ENCODE measurements at places on chromosomes 12 and 14. TPM values are rescaled to one million over a fixed set of nuclear protein-coding genes. Genes with fewer than 3 reads are reported as not detected.
A peak's percentile ranks its signal among the peaks of the same experiment; 100 is the strongest.

- DNase-seq = no peak
Measured at GRCh38 chr14:92386637-92387036, 63.7 kb downstream of the SLC24A4 start.

- DNase-seq = no peak
Measured at GRCh38 chr12:76876696-76877229, 2.1 kb downstream of the CSRP2 start.

DNA sequence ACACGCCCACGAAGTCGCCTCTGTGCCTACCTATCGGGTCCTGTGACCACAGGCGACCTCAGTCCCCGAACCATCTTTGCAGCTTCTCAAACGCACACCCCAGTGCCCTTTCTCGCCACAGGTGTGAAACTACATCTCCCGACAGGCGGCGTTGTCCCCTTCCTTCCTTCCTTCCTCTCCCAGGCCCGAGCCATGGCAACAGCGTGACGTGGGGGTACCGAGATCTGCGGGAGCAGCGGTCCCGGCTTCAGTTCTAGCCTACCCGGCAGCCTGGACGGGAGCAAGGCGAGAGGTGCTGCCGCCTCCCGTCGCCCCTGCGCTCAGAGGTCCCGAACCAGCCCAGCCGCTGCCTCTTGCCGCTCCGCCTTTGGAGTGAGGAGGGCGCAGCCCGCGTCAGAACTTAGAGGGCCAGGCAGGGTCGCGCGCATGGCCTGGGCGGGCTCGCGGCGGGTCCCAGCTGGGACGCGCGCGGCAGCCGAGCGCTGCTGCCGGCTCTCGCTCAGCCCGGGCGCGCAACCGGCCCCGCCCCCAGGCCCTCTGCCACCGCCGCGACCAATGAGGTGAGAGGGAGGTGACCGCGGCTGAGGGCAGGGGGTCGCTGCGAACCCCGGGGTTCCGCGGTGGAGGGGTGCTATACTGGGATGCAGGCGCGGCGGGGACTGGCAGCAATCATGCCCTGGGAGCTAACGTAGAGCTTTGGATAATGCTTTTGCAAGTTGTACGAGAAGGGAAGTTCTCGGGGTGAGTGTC is at the start of gene COQ10A:
Gene COQ10A (plus strand): TSS at position 250 of the 750 bp plus-strand sequence. CDS start 177 bp downstream, at position 427.
- DNase-seq = peak; percentile 95

Gene NTS
- total RNA-seq = 2.2 TPM

- peak; percentile 39 for DNase-seq
Measured at GRCh38 chr14:105525861-105526775, at the start of gene TMEM121. TSS of gene TMEM121 (plus strand) at chr14:105526583. CDS start at chr14:105528835, 2,252 bp downstream.

DNA sequence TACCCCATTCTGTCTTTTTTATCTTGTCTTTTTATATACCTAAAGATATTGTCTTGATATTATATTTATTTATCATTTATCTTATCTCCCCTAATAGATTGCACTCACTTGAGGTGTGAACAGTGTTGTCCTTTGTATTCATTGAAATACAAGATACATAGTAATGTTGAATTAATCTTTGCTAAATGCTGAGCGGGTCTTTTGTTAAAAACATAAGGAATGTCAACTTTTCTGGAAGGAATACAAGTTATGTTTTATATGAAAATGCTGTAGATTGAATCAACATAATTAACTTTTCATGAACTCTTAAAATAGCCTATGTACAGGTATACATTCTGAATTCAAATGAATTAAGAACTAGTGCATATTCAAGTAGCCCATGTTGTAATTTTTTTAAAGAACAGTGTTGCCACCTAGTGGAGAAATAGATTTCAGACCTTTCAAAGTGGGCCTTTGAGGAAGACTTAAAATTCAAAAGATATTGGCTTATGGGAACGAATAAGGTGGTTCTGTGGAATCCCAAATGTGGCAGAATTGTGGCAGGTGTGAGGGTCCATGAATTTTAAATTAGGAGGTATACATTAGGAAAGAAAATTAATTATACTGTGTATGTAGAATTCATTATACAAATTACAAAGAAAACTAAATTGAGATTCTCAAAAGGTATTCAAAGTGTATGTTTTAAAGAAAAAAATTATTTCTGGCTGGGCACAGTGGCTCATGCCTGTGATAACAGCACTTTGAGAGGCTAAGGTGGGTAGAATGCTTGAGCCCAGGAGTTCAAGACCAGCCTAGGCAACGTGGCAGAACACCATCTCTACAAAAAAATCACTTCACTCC is 19.1 kb downstream of the BBOF1 start:
- peak; percentile 76 for DNase-seq

- no peak for DNase-seq
Measured at GRCh38 chr14:50062438-50063085, 53.8 kb downstream of the VCPKMT start.

DNA sequence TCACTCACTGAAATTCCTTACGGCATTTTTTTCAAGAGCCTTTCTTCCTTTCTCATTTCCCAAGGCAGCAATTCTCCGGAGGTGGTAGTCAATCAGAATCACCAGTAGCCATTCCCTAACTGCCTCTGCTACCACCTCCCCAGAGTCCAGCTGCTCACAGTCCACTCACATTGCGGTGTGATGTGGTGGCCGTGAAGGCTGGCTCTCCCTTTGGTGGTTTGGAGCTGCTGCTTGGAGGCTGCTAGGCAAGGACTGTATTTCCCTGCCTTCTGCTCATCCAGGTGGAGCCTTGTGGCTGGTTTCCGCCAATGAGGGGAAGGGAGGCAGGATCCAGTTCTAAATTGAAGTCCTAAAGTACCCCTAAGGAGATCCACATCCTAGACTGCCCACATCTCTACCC is 222.0 kb downstream of the ANO2 start:
- no peak for DNase-seq
